GOT3 (cell line): ENCODE measurements at places on chromosomes 13 and 19.

GRCh38 chr19:50713556-50714236 lies 5.9 kb downstream of the SHANK1 start:
- no peak for DNase-seq

DNA sequence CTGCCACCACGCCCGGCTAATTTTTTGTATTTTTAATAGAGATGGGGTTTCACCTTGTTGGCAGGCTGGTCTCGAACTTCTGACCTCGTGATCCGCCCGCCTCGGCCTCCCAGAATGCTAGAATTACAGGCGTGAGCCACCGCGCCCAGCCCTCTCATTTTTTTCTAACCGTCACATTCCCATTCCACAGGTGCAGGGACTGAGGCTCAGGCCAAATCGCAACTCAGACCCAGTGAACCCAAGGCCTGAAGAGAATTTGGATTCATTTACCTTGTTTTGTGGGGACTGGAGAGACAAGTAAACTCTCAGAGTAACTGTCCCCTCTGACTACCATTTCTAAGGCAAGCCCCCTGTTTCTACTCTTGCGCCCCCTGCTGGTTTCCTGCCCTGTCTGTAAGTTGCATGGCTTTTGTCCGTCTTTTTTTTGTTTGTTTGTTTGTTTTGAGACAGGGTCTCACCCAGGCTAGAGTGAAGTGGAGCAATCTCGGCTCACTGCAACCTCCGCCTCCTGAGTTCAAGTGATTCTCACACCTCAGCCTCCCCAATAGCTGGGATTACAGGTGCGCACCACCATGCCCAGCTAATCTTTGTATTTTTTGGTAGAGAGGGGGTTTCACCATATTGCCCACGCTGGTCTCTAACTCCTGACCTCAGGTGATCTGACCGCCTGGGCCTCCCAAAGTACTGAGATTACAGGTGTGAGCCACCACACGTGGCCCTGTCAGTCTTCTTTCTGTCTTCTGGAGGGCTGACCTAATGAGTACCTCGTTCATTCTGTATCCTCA lies 2.3 kb upstream of the STRN4 start:
- no peak for DNase-seq

- DNase-seq: no peak
Observed at GRCh38 chr13:23705583-23705982, 135.4 kb downstream of the TNFRSF19 start.

GRCh38 chr19:2678044-2678671 lies 24.3 kb downstream of the GNG7 start:
- no peak for DNase-seq

- DNase-seq: no peak
Observed at GRCh38 chr19:43618921-43619261, 538 bp downstream of the ZNF428 start.

DNA sequence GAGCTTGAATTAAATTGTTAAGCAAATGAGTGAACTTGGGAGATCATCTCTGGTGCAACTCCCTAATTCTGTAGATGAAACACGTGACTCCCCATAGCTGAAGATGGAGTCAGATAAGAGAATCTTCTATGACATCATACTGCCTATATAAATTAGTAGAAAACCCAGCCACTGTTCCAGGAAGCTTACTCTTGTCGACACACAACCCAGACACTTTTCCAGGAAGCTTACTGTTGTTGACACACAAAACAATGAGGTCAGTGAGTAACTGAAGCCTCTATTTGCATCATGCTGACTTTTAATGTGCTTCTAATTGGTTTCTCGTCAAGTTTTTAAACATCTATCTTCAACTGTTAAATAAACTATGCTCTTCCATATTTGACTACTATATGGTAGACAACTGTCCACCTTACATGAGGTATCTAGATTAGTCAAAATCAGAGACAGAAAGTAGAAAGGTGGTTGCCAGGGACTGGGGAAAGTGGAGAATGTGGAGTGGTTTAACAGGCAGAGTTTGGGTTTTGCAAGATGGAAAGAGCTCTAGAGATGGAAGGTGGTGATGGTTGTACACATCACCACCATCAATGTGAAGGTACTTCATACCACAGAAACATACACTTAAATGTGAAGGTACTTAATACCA lies 168.2 kb downstream of the FGF14 start:
- DNase-seq: no peak

GRCh38 chr13:77616027-77616426 lies 80.5 kb downstream of the SCEL start:
- no peak for DNase-seq

DNA sequence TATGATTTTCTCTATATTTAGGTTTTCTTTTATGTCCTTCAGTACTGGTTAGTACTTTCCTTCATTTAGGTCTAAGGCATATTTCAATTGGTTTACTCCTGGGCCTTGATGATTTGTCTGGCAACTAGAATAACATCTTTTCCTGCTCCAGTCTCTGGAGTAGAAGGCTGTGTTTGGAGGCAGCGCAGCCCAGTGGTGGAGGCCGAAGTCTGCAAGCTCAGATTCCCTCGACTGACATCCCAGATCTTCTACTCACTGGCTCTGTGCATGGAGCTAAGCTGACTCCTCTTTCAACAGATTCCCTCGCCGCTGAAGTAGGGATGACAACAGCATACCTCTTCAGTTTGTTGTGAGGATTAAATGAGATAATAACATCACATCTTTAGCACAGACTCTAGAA lies 141.0 kb downstream of the RAP2A start:
- DNase-seq: no peak

GRCh38 chr13:112161521-112162301 lies 94.8 kb downstream of the SOX1 start:
- DNase-seq: no peak

DNA sequence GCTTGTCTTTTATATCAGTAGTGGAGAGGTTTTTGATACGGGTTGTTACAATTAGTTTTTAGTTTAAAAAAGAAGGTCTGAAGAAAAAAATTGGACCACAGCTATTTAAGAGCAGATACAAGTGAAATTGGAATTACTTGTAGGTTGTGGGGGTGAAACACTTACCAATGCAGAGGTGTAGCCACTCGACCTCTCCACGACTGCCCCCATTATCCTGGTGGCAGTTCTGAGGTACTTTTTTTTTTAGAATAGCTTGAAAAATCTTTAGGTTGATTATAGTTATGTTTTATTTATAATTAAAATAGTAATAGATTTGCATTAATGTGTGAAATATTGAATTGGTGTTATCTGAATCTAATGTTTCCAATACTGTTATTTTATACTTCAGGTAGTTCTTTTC lies 60.7 kb downstream of the PAN3 start:
- no peak for DNase-seq

DNA sequence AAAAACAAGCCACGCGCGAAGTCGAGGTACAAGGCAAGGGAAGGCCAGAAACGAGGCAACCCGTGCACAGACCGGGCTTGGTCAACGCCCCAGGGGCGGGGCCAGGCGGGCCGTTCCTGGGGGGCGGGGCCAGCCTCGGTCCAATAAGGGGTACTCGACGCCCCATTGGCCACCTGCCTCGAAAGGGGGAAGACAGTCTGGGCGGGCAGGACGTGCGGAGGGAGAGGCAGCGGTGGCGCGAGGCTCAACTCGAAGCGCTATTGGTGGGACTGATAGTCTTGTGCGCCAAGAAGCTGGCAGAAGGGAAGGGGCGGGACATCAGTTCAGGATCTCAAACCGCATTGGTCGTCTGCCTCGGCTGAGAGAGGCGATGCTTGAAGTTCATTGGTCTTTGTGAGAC lies at the start of gene LYPD4:
LYPD4 (minus strand) TSS at position 83 of the 400 bp plus-strand sequence. CDS start 5,398 bp downstream, outside the sequence.
- DNase-seq: no peak

DNA sequence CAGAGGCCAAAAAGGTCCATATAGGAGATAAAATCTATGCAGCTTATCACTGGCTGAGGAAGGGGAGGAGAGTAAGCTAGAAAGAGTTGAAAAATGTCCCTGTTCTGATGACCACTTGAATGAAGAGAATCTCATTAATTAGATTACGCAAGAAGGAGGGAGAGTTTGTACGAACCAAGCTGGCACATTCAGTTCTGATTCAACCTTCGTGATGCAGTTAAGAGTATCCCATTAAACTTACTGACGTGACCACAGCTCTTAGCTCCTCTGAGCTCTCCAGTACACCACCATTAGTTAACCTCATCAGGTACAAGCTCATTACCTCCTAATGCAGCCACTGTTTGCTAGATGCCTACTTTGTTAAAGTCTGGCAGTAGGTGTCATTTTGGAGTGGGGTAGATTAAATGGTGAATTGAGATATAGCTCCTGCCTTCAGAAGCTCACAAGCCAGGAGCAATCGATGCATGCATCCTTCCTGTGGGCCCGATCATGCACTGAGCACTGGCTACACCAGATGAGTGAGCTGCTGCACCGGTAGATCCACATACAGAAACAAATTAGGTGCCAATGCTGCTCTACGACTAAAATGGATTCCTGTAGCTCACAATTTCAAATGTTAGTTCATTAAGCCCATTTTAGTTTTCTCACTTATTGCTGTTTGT lies 458.3 kb downstream of the COG6 start:
- no peak for DNase-seq

- no peak for DNase-seq
Observed at GRCh38 chr19:18131841-18132596, 20.9 kb upstream of the PIK3R2 start.

DNA sequence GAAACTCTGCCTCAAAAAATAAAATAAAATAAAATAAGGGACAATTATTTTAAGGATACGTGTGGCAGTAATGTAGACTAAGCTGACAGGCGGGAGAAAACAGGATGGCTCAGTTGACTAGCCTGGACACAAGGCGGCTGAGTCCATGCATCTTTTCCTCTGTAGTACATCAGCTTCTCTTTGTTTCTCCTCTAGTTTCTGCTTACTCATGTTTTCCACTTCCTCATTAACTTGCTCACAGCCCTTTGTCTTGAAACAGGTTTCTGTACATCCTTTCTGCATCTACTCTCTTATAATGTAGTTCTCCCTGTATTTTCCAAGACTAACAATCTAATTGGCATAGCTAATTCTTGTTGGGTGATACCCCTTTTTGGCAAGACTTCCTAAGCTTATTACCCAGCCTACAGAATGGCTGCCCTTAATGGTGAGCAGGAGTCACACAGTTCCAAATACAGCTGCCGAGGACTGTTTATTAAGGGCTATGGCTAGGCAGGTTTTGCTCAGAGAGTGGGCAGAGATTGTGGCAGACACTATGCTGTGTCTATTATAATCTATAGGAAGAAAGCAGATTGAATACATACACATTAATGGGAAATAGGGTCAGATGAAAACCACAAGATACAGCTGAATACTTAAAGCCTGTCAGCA lies 58.7 kb upstream of the KLF5 start:
- DNase-seq: no peak

DNA sequence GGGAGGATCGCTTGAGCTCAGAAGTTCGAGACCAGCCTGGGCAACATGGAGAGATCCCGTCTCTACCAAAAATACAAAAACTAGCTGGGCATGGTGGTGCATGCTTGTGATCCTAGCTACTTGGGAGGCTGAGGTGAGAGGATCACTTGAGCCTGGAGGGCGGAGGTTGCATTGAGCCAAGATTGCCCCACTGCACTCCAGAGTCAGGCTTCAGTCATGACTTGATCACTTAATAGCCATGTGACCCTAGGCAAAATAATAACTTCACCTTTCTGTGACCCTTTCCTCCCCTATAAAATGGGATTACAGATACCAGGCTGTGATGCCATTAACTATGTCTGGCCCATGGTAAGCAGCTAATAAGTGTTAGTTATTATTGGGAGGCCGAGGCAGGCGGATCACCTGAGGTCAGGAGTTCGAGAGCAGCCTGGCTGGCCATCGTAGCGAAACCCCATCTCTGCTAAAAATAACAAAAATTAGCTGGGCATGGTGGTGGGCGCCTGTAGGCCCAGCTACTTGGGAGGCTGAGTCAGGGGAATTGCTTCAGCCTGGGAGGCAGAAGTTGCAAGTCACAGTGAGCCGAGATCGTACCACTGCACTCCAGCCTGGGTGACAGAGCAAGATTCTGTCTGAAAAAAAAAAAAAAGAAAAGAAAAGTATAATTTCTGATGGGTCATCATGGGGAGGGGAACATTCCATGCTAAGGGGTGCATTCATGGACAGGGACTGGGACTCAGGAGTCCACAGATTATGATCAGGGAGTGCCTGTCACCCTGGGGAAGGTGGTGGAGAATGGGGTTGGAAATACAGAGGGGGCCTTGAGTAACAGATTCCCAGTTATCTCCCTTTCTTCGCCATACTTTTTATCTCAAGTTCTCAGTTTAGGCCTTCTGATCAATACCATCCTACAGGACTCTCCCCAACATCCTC lies 15.5 kb downstream of the TPM4 start:
- no peak for DNase-seq

DNA sequence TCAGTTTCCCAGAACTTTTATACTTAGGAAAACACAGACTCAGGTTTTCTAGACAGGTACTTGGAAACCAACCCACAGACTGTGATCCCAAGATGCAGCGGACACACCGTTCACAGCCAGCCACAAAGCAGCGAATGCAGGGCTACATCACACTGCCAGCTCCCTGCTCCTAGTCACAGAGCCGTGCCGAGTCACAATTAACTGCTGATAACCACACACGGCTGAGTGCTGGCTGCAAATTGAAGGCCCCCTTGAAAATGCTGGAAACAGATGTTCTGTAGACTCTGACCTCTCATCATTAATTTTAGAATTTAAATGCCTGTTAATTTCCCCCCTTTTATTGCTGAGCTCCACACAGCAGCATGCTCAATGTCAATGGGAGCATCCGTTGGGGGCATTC lies 78.6 kb upstream of the SIAH3 start:
- DNase-seq: no peak

DNA sequence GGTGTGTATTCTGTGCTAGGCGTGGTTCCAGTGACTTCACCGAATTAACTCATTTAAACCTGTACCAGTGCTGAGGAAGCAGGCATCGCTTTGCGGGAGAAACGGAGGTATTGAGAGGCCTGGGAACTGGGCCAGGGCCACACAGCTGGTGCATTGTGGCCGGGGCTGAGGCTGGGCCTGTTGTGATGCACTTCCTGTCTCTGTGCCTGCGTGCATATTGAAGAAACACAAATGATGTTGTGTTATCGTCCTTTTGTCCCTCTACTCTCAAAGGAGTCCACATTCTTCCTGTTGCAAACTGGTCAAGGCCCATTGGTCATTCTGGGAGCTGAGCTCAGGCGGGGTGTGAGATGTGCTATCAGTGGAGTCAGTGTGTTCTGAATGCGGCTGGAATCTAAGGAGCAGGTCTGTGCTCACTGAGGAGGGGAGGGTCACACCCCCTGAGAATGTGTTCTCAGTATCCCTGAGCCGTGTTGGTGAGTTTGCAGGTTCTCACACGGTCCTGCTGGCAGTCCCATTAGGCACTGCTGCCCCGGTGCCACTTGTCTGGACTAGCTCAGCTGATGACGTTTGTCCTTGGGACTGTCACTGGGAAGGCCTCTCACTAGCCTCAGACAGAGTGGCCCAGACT lies 62.1 kb downstream of the ARHGEF7 start:
- no peak for DNase-seq

GRCh38 chr13:26485786-26486185 lies 71.7 kb upstream of the WASF3 start:
- DNase-seq: no peak

DNA sequence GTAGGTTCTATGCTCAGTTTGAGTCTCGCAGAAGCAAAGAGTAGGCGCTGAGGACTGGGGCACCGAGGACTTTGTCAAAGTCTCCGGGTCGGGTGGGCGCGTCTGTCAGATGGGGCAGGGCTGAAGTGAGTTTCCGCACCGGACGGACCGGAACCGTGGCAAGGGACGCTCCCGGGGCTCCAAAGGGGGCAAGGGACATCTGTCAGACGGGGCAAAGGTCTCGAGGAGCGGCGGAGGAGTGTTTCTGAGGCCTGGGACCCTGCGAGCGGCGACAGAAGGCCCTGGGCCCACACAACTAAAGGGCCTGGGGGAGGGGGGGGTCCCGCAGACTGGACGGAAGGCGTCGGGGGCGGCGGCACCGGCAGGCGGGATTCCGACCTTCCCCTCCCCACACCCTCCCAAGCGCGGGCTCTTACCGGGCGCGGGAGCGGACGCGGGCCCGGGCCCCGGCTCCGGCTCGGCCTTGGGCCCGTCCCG lies 13.3 kb upstream of the AKAP8L start:
- DNase-seq: no peak
